MV-4-11 (cell line): ENCODE measurements at places on chromosomes 6 and 20.

DNA sequence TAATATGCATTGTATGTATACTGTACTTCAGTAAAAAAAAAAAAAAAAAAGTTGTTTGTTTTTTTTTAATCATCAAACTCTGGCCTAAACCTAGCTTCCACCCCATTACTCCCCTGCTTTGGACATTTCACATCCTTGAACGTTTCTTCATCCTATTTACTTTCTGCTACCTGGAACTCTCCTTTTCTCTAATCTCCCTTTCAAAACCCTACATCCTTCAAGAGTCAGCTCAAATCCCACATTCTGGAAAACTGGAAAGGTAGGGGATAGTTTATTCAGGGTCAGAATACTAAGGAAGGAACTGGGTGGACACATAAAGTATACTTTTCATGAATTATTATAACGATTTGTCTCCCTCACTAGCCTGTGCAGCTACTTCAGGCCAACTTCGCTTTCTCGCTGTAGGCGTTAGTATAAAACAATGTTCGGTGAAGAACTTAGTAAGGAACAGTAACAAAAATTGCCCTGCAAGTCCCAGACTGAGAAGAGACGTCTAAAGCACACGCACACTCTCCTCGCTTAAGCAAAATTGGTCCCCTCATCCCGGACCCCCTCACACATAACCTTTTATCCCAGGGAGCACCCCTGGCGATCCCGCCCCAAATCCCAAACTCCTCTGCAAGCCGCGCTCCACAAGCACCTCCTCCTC is 775 bp downstream of the PIGU start:
- DNase-seq, result no peak

DNA sequence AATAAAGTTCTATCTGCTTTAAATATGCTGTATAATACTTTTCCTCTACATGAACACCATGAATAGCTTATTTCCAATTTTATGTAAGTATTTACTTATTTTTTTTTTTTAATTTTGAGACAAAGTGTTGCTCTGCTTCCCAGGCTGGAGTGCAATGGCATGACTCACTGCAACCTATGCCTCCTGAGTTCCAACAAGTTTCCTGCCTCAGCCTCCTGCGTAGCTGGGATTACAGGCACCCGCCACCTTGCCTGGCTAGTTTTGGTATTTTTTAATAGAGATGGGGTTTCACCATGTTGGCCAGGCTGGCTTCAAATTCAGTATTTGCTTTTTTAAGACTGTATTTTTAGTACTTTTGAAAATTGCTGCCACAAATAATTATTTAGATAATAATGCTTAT is 1365.9 kb downstream of the GRIK2 start:
- DNase-seq, result no peak

GRCh38 chr6:69487688-69488087 is 309.1 kb downstream of the LMBRD1 start:
- DNase-seq, result peak; percentile 2

DNA sequence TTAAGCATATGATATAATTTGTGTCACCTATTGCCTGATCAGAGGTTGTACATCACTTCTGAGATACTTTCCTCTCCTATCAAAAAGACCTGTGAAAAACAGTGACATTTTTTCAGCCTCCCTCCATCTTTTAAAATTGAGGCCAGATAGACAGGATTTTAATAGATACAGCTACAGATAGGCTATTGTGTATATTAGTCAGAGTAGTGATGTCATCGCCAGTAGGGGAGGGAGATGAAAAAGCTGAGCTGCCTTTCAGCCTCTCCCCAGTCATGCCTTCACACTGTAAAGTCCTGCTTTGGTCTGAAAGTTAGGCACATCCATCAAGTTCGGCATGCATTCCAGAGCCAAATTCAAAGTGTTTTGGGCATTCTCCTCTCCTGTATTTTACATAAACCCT is 7.9 kb upstream of the PABPC1L start:
- no peak for DNase-seq

GRCh38 chr6:87654122-87654521 is 47.9 kb downstream of the AKIRIN2 start:
- DNase-seq, result no peak

DNA sequence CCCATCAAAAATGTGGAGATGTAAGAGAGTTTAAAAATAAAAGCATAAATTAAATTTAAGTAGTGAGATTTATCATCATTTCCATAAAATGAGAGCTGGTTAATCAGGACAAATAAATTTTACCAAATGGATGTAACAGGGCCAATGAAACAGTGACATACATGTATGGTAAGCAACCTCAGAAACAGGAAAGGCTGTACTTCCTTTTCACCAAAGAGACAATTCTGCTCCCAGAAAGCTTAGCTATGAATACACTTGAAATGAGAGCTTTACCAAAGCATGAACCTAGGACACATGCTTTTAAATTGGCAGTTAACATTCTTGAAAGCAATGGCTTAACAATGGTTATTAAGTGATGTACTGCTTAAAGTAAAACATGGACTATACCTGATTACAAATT is 12.1 kb upstream of the UBE2J1 start:
- peak; percentile 19 for DNase-seq

- DNase-seq, result no peak
Observed at GRCh38 chr6:7773322-7773721, 47.4 kb downstream of the BMP6 start.

- peak; percentile 45 for DNase-seq
Observed at GRCh38 chr6:34986845-34987246, 97.8 kb downstream of the ANKS1A start.

- no peak for DNase-seq
Observed at GRCh38 chr20:56437196-56437960, 25.3 kb downstream of the CASS4 start.

GRCh38 chr6:36337814-36338213 is 1.1 kb upstream of the BNIP5 start:
- DNase-seq, result no peak

- no peak for DNase-seq
Observed at GRCh38 chr6:4371207-4371921, 236.0 kb upstream of the ECI2 start.

- DNase-seq, result no peak
Observed at GRCh38 chr6:27494987-27495385, 22.1 kb upstream of the ZNF184 start.

- DNase-seq, result peak; percentile 25
Observed at GRCh38 chr6:135624402-135625295, 127.1 kb upstream of the AHI1 start.

DNA sequence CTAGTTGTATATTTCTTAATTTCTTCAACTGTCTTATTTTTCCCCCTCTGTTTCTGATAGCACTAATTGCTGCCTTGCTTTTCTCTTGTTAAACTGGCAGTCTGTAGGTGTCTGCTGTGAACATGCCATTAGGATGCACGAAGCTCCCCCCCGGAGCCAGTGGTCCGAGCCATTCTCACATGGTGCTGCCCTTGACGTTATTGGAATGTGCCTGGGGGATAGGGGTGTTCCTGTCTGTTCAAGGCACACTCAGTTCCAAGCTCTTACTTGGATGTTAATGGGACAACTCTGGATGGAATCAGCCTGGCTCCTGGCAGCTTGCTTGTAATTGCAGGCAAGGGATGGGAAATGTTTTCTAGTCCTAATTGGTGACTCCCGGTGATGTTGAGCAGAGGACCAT is 68.4 kb downstream of the RREB1 start:
- DNase-seq, result no peak

DNA sequence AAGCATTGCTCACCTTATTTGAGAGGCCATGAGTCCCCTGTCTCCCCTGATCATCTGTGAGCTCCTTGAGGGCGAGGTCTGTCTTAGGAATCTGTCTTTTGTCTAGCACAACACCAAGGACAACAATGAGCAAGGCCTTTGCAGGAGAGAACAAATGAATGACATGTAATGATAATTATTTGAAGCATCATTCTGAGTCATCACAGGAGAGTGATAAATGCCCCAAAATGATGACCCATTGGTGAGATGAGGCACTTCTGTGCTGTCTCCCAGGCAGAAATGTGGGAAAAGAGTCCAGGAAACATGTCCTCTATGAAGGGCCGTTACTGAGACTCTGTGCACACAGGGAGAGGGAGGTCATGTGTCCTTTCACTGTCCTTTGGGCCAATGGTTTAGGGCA is 105.2 kb upstream of the LRFN2 start:
- DNase-seq, result no peak

GRCh38 chr20:43506238-43506637 is 1.3 kb upstream of the L3MBTL1 start:
- DNase-seq, result no peak

- no peak for DNase-seq
Observed at GRCh38 chr6:2140438-2141128, 104.8 kb downstream of the GMDS start.

DNA sequence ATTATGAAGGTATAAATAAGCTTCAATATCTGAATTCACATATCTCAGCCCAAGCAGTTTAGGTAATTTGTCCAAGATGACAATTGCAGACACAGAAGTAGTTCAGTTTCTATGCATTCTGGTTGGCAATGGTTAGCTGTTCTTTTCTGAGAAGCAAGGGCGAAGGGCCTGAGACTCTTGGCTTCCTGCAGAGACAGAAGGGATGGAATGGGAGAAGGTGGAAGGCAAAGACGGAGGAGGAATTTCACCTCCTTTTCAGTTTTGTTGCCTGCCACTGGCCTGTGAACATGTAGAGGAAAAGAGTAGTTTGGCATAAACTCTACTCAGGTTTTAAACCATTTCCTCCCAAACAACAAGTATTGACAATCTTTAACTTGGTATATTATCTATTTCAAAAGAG is 180.7 kb upstream of the HS3ST5 start:
- DNase-seq, result no peak

- DNase-seq, result no peak
Observed at GRCh38 chr6:97361286-97361685, 78.3 kb upstream of the MMS22L start.

GRCh38 chr20:57174737-57175136 is 91.7 kb downstream of the BMP7 start:
- DNase-seq, result no peak

DNA sequence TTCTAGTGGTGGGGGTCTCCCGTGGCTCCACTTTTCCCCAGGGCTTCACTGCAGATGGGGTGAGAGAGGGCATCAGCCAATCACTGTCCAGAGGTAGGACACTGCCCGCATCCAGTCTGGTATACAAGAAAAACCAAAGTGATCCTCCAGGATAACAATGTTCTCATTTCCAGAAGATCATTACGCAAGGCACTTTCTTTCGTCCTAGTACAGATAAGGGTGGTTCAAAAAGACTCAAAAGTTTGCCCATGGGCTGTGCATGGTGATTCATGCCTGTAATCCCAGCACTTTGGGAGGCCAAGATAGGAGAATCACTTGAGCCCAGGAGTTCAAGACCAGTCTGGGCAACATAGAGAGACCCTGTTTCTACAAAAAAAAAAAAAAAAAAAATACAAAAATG is 16.4 kb downstream of the GMDS start:
- DNase-seq, result peak; percentile 4

DNA sequence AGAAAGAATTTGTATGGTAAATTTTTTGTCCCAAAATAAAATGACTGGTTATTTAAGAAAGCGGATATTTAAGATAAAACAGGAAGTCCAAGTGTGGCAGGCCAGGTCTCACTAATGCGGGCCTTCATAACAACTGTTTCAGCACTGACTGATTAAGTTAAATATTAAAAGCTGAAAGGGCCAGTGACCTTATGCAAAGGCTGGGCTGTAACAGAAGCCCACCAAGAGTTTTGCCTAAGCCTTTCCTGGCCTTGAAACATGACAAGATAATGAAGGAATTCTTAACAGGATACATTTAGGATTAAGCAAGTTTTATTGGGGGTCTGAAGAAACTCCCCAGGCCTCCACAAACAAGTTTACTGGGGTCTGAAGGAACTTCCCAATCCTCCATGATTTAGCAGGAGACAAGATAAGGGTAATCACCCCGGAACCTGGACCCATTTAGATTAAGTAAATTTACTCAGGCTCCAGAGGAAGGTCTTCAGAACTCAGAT is 36.3 kb downstream of the ZNF133 start:
- no peak for DNase-seq

DNA sequence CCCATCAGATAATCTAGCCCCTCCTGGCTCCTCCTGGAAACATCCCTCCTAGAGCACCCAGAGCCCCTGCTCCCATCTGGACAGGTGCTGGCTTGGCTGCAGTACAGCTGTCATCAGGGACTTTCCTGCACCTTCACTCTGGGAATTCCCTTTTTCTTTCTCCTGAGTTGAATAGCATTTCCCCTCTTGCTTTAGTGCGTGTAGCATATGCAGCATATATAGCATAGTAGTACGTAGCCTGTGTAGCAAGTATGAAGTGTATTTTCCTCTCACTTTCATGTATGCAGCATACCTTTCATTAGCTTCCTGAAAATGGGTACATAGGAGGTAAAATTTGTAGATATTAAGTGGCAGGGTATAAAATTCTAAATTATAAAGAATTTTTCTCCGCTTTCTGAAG is 352.9 kb downstream of the ESR1 start:
- no peak for DNase-seq

DNA sequence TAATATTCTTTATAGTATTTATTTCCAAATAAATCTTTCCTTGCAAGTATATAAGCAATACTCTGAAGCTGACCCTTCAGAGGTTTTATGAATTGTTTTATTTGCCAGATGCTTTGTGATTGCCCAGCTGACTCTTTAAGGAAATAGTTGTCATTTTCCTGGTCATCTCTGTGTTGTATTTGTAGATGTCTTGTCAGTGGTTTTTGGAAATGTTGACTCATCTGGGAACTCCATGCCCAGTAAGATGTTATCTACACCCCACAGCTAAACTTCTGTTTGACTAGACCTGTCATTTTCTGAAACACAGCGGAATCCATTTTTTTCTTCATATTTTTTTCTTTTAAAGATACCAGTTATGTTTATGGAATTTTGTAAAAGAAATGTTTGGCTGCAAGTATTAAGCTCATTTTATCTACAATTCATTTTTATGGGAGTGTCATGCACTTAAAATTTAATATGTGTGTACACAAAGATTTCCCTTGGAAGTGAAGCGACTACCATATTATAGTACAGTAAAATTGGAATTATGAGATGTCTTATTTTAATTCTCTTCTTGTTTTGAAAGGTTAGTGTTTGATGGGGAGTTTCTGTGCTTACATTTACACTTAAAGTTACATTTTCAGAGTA is 491.0 kb downstream of the NKAIN2 start:
- no peak for DNase-seq

GRCh38 chr6:126388104-126388598 is 48.2 kb downstream of the CENPW start:
- no peak for DNase-seq

GRCh38 chr6:158149641-158150040 is 18.4 kb downstream of the SERAC1 start:
- DNase-seq, result no peak

- DNase-seq, result no peak
Observed at GRCh38 chr6:112218563-112218962, 35.8 kb downstream of the LAMA4 start.

GRCh38 chr6:98931696-98932095 is 16.1 kb downstream of the FBXL4 start:
- no peak for DNase-seq
